ENCODE measurements at places on chromosomes 16 and 17.

- no peak for DNase-seq
These were observed 35.6 kb downstream of the ABR start for GRCh38 chr17:1144162-1144561.

- no peak for DNase-seq
These were observed 11.0 kb downstream of the AMFR start for GRCh38 chr16:56414366-56414765.

GRCh38 chr16:54928016-54928356 lies 2.7 kb upstream of the IRX5 start:
- peak; percentile 75 for DNase-seq

DNA sequence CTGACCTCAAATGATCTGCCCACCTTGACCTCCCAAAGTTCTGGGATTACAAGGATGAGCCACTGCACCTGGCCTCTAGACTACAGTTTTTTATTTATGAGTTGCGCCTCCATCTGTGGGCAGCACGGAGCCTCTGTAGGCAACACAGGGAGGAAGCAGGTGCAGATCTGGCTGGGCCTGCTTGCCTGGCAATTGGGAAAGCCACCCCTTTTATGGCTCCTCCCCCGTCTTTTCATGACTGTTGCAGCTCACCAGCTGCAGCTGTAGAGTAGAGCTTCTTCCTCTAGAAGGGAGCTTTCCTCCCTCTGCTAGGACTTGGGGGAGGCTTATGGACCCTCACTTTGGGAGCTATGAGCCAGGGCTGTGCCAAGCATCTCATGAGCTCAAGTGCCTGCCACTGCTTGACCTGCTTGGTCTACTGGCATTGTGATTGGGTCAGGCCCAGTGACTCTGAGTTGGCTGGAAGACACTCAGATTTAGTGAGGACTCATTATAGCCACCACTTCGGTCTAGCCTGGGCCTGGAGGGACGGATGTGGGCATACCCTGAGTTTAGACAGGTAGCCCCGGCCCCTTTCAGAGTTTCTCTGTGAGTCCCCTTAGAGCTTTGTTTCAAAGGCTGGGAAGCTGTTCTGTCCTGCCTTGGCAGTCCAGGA lies 6.9 kb upstream of the SLC7A6 start:
- DNase-seq, result peak; percentile 97

DNA sequence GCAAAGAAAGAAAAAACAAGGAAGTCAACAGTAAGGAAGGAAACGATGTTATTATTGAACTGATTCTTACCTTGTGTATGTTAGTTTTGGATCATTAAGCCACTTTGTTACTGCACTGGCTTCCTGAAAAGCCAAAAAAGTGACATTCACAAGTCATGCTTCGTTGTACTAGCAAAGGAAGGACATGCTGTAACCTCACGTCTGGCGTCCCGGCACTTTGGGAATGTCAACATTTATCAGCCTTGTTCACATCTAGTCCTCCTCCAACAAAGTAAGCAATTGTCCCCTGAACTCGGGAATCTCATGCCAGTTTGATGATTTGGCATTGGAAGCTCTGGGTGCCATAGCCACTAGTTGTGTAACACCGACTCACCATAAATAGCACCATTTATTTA lies 731 bp upstream of the MKS1 start:
- no peak for DNase-seq

DNA sequence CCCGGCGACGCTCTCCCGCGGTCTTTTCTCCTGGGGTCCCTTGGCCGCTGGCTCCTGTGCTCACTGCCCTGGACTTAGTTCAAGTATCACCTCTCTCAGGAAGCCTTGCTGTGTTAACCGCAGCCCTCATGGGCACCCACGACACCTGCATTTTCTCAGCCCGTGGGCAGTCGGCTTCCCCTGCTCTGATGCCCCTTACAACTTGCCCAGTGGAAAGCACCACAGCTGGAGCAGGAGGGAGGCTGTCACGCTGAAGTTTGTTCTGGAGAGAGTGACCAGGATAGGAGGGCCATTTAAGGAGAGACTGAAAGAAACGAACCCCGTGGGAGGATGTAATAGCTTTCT lies 395 bp downstream of the STXBP4 start:
- no peak for DNase-seq

- DNase-seq, result no peak
These were observed 383.2 kb upstream of the CCL2 start for GRCh38 chr17:33871720-33872540.

DNA sequence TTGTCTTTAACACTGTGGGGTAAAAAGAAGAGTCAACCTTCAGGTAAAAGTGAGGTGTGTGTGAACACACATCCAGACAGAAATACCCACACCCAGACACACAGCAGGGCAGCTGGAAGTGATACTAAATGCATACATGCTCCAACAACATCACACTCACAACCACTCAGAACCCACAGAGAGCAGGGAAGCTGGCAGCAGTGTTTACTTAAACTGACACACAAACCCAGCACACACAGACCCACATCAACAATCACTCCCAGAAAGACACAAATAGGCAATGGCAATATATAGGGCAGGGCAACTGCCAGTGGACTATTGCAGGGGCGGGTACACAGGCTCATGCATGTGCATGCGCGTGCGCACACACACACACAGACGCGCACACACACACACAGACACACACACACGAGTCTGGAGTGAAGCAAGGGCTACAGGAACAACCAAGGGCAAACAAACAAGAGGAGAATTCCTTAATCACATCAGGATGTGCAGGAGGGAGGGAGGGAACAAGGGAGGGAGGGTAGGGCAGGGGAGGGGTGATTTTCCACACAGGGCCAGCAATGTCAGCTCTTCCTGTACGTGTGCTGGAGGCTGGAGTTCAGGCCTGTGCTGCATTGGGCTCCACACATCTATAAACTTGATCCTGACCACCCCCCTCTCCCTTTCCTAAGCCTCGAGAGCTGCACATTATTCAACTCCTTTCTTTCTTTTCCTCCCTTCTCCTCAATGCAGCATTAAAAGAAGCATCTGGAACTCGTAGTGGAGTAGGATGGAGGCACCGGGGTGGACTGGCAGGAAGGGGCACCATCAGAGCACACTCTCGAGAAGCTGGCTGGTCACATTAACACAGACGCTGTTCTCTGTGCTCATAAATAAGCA lies 30.1 kb downstream of the HIC1 start:
- no peak for DNase-seq

GRCh38 chr17:81960130-81960958 lies 643 bp downstream of the NOTUM start:
- peak; percentile 25 for DNase-seq

GRCh38 chr16:21650521-21650920 lies 1.9 kb downstream of the IGSF6 start:
- no peak for DNase-seq

DNA sequence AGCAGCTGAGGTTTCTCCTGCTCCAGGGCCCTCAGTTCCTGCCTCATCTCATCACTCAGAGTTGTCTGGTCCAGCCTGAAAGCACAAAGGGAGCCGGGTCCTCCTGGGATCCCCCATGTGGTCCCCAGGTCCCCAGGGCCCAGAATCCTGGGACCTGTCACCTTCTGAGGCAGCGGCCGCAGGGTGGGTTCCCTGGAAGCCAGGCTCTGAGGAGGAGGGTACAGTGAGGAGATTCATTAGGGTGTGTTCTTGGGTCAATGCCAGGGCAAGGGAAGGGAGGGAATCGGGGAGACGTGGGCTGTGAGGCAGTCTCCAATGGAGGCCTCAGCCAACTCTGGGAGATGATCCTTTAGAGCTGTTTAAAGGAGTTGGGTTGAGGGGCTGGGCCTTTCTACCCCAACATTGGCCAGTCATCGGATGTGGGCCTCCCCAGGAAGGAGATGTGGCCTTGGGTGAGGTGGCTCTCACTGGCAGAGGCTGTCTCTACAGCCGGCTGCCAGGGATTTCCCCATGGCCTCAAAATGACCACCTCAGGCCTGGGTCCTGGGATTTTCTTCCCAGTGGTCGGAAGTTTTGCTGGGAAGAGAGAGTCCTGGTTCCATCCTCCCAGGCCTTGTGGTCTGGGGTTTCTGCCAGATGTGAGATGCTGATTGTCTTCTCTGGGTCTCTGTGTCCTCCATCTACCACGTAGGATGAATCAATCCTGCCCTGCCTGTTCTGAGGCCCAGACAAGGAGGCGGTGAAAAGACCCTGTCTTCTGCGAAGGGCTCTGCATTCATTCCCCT lies 47.3 kb downstream of the NLRP1 start:
- no peak for DNase-seq

- DNase-seq, result peak; percentile 89
These were observed 56.1 kb downstream of the B9D1 start for GRCh38 chr17:19306160-19307111.

GRCh38 chr17:81223762-81224130 lies 981 bp upstream of the CEP131 start:
- no peak for DNase-seq

DNA sequence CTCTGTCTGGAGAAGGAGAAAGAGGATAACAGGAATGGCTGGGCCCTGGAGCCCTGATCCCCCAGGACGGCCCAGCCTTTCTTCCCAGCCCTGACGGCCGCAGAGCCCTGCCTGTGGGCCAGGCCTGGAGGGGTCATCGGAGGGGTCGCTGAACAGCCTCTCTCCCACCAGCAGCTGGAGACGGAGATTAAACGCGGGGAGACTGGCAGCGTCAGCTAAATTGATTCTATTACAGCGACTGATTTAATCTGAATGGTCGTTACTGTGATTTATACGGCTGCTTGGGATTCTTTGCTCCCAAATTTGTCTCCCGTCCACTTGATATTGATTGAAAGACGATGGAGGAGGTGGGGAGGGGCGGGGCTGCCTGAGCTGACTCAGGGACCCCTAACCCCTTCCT lies 7.1 kb upstream of the CDH15 start:
- no peak for DNase-seq

DNA sequence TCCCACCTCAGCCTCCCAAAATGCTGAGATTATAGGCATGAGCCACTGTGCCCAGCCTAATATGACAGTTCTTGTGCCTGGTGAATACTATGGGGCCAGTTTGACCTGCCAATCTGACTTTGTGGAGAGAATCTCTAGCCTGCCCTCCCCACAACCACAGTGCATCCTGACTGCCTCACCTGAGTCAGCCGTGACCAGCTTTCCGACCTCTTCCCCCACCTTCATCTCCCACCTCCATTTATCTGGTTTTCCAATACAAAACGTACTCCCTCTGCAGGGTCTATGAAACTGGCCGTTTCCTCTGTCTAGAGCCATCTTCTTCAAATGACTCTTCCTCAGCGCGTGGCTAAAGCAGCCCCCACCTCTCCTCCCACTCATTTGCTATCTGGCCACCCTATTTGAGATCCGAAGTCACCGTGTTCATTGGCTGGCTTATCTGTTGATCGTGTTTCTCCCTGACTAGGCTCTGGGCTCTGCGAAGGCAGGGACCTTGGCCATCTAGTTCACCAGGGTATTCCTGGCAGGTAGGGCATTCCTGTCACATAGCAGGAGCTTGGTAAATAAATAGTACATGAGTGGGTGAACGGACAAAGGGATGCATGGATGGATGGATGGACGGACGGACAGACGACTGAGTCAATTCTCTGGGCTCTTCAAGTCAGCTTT lies 22.3 kb upstream of the PLLP start:
- no peak for DNase-seq

GRCh38 chr17:36464765-36465088 lies 21.8 kb upstream of the ZNHIT3 start:
- DNase-seq, result no peak

- DNase-seq, result no peak
These were observed 10.9 kb downstream of the MMP2 start for GRCh38 chr16:55489956-55490265.

- DNase-seq, result peak; percentile 88
These were observed 59.1 kb downstream of the PRMT7 start for GRCh38 chr16:68369697-68370580.

- no peak for DNase-seq
These were observed 223.7 kb upstream of the AXIN2 start for GRCh38 chr17:65785109-65785508.

- no peak for DNase-seq
These were observed 14.1 kb downstream of the RMI2 start for GRCh38 chr16:11359370-11359769.

DNA sequence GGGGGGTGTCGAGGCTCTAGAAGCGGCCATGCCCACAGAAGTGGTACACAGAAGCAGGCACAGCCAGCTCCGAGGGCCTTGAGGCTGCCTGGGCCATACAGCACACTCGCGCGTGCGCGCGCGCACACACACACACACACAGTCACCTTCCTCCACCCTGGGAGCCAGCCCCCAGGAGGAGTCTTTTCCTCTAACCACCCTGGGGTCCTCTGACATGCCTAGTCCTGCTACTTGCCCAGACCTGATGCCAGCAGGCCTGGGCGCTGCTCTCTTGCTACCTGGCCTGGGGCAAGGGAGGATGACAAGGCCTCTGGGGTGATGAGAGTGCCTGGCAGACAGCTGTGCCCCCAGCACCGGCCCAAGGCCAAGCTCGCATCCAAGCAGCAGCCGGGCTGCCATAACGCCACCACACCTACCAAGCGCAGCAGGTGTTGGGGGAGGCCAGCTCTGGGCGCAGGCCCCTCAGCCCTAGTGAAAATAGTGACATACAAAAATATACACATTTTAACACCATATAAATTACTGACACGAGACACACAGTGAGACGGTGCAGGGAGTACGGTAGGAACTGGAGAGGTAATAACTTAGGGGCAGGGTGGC lies 41.1 kb downstream of the TSC2 start:
- no peak for DNase-seq

- peak; percentile 47 for DNase-seq
These were observed 82.4 kb downstream of the WNT3 start for GRCh38 chr17:46736100-46736499.

DNA sequence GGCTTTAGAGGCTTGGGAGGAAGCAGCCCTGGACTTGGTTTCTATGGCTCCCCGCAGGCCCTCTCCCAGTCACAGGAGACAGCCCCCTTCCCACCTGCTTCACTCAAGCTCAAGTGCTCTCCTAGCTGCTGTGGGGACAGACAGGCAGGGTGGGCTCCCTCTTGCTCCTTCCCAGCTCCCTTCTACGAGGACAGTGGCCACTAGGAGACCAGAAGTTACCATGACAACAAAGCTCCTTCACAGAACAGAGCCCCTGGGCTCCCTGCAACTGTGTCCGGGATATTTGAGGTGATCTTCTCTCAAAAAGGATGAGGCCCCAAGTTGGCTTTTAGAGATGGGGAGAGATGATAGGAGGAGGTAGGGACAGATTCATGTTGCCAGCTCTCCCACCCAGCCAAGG lies 116.3 kb downstream of the AMFR start:
- DNase-seq, result no peak

DNA sequence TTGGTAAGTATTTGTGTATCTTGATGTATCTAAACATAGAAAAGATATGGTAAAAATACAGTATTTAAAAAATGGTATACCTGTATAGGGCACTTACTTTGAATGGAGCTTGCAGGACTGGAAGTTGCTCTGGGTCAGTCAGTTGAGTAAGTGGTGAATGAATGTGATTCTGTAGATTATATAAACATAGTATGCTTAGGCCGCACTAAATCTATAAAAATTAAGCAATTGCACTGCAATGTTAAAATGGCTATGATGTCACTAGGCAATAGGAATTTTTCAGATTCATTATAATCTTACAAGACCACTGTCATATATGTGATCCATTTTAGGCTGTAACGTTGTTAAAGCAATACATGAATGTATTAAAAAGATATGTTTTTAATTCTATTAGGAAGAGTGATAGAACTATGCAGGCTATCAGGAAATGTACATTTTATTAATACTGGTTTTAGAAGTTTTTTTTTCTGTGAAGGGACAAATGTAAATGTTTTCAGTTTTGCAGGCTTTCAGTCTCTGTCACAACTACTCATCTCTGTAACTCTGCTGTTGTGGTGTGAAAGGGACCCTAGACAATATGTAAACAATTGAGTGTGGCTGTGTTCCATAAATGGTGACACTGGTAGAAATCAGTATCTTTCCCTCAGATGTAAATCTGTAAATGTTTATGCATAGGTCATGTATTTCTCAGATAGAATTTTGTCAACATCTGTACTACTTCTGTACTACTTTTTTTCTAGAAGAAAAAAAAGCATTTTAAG lies 10.5 kb downstream of the CBFB start:
- DNase-seq, result no peak

GRCh38 chr17:7114875-7115614 lies 423 bp upstream of the ASGR2 start:
- DNase-seq, result no peak
